ENCODE measurements at places on chromosomes 12 and 14.
A peak's percentile ranks its signal among the peaks of the same experiment; 100 is the strongest.

DNA sequence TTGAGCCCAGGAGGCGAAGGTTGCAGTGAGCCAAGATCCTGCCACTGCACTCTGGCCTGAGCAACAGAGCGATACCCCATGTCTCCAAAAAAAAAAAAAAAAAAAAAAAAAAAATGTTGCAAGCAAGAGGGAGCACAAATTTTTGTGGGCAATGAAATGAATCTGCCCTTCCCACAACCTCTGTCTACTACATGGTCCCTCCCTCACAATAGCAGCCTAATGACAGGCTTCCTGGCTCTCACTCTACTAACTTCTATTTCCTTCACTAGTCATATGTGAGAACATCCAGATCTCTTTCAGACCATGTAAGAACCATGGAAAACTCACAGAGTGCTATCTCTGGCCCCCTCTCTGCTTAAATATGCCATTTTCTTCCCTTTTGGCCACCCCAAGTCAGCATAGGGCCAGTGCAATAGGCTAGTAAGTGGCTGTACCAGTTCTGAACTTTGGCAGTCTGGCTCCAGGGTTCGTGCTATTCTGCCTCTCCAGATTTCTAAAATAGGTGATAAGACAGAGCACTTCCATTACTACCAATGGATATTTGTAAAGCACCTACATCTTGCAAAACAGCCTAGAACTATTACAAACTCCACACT is 7.1 kb downstream of the OSBPL8 start:
- DNase-seq, result no peak

DNA sequence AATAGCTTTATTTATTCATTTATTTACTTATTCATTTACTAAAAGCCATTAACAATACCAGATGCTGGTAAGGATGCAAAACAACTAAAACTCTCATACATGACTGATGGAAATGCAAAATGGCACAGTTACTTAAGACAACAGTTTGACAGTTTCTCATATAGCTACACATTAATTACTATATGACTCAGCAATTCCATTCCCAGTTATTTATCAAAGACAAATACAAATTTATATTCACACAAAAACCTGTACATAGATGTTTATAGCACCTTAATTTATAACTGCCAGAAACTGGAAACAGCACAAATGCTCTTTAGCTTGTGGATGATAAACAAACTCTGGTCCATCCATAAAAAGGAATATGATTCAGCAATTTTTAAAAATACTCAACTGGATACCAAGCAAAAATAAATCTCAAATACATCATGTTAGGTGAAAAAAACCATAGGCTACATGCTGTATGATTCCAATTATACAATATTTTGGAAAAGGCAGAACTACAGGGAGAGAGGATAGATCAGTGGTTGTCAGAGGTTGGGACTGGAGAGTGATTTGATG is 37.9 kb upstream of the ST8SIA1 start:
- peak; percentile 20 for DNase-seq

DNA sequence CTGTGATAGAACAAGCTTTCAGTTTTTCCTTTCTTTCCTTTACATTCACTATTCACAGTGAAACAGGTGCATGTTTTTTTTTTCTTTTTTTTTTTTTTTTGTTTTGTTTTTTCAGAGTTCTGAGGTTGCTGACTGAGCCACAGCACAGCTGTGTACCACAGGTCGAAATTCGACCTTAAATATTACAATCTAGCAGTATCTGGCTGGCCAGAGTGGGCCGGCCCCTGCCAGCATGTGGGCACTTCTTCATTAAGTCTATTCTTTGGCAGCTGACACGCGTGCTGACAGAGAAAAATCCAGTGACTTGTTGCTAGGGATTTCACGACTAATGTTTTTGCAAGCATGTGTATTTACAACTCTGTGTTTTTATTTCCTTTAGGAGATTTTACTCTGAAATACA is 33.9 kb downstream of the FBXO33 start:
- peak; percentile 70 for DNase-seq

GRCh38 chr14:21367582-21368144 is 16.2 kb downstream of the SUPT16H start:
- DNase-seq, result no peak

DNA sequence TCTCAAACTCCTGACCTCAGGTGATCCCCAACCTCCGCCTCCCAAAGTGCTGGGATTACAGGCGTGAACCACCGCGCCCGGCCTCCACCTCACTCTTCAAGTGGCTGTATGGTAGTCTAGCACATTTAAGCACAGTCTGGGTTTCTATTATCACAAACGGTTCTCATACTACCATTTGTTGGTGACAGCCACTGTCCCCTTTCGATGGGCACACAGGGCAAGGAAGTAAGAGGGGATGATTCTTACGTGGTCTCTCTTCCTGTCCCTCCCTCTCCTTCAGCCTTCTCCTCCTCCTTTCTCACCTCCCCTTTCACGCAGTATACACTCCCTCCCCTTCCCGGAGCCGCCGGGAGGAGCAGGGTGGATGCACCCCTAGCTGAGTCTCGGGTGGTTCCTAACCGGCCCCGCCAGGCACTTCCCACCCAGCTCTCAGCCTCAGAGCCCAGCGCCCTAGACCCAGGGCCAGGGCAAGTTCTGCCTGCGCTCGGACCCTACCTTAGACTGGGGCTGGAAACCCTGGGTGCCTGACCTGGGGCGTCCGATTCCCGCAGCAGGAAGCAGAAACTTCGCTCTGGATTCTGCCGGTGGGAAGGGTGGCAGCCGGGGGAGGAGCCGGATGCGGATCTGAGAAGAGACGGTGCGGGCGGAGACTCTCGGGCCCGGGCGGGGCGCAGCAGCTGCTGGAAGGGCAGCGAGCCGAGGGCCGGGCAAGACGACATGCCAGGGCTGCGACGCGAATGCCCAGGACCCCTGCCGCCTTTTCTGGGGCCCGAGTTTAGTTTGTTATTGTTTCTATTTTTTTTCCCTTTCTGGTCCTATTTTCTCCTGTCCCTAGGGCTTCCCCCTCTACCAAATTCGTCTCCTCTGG is at the start of gene TEP1:
TEP1 (minus strand) TSS at position 626 of the 868 bp plus-strand sequence. CDS start 5,062 bp downstream, outside the sequence.
- DNase-seq, result peak; percentile 84

DNA sequence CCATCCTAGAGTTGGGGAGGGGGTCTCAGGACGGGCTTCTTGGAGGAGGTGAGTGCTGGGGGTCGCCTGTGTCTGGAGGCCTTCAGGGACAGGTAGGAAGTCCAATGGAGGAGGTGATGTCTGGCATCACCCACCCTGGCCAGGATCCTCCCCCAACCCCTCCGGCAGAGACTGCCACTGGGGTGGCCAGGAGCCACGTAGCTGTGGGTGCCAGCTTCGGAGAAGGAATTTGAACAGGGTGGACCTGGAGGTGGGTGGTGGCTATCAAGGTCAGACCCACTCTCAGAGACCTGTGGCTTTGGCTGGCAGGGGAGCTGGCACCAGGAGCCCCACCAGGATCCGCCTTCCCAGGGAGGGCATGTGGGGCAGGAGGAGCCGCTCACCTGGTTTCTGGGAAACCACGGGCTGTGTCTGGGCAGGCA is 9.1 kb downstream of the CEP170B start:
- no peak for DNase-seq

DNA sequence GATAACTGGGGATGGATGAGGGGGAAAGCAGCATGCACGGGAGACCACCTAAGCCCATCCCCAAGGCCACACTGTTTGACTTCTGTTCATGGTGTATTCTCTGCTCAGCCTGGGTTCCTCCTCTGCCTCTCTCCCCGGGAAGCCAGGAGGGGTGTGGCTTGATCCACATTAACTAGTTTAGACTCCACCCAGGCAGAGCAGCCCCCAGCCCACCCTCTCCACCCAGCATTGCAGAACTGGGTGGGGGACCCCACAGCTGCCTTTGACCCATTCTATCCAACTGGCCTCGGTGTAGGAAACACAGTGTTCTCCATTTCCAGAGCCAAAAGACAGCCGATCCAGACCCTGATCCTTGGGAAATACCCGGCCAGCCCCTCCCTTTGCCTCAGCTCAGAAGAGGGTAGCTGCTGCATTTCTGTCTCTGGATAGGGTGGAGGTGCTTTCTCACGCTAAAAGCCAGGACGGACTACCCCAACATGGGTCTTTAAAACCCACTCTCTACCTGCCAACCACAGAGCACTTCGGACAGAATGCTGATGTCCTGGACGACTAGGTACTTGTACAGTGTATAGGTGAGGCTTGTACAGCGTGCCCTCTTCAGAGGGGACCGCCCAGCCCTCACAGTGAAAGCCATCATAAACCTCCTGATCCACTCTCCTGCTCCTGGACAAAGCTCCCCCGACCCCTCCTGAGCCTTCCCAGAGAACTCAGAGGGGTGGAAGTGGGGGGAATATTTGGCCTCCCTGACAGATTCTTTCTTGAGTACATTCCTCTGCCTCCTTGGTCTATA is 9.4 kb downstream of the SPRYD3 start:
- no peak for DNase-seq

DNA sequence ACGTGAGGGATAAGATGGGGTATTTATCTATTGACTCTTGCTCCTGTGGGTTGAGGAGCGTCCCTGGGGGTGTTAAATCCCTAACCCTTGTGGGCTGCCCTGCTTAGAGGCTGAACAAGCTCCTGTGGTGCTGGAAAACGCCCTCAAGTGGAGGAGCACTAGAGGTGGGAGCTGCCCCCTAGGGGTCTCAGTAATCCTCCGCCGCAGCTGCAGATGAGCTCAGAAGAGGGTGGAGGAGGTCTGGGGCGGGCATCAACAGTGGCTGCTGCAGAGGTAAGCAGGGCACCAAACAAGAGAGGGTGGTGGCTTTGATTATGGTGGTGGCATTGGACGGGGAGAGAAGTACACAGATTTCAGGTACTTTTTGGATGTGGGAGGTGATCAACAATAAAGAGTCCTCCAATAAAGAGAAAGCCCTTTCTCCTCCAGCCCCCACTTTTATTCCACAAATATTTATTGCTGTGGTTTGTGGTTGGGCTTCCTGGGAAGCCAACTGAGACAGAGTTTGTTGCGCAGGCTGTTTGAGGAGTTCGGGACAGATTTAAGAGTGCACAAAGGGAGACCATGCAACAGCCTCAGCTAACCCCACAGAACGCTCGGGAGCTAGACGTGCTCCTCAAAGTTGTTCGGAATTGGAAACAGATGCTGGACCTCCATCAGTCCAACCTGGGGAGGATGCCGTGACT is 179.9 kb downstream of the ADCK1 start:
- DNase-seq, result no peak

GRCh38 chr12:88113871-88114270 is 28.0 kb downstream of the CEP290 start:
- no peak for DNase-seq

DNA sequence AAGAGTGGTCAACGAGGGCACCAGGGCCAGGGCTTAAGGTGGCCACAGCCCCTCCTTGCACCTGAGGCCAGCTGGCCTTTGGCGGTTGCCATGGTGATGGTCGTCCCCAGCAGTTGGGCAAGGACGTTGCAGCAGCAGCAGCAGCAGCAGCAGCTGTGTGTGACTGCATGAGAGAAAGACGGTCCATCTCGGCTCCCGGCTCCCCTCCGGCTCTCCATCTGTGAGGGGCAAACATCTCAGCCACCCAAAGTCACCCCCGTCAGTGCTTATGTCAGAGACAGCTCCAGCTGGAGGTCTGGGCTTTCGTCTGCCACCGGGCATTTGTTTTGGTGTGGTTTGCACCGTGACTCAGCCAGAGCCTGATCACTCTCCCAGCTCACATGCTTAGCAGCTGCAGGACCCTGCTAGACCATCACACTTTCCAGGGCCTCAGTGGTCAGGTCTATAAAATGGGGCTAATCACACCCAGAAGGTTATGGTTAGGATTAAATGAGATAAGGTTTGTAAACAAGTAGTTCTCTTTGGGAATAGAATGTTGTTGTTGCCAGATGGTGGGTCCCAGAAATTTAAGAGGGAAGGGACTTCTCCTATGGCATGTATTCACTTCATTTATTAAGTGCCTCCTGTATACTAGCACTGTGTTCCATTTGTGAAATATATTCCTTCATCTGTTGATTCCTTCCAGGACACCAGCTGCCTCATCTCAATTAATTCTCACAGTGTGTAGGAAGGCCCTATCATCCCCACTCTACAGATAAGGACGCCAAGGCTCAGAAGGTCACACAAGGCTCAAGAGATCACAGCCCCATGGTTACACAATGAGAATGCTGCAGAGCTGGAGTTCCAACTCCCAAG is 212.6 kb upstream of the LHX5 start:
- DNase-seq, result no peak

- DNase-seq, result no peak
These were observed 29.3 kb downstream of the SLC7A8 start for GRCh38 chr14:23153851-23154796.

DNA sequence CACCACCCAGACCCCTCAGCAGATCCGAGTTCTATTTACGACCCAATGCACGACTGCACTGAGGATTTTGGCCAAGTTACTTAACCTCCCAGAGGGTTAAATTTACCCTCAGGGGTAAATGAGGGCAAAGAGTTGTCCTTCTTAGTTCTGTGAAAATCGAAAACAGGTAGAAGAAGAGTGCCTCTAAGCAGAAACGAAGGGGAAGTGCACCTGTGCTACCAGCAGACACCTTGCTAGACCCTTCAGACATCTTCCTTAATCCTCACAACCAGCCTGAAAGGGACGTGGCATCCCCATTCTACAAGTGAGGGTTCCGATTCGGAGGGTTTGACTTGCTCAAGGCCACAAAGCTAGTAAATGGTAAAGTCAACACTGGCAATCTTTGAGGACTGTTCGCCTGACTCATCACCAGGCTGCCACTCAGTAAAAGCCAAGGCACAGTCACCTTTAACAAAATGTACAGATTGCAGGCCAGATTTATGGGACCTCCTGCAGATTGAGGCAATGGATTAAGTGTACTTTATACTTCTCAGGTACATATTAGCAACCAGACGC is 1.6 kb downstream of the GSG1 start:
- DNase-seq, result peak; percentile 75

DNA sequence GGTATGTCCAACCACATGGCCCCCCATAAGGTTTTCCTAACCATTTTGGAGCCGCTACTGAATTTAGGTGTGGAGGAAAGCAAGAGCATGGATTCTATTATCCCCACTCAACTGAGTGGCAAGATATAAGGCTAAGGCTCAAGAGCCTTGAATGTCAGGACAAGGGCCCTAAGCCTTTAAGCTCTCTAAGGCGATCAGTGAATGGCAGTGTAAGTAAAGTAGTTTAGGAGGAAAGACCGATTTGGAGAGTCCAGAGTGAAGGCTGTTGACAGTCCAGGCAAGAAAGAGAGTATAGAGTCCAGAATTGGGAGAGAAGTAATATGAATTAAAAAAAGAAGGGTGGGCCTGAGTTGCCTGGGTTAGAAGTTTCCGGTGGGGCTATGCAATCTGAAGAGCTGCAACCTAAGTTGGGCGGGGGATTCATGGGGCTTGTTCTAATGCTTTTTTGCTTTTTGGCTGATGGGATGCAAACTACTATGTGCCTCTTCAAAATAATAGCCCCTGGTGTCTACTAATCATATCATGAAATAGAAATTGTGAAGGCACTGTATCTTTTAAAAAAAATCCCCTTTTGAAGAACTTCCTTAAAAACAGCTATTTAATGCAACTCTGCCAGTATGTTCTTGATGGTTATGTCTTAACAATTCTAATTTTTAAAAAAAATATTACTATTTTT is at the start of gene SPIC:
SPIC (plus strand) TSS at position 626 of the 676 bp plus-strand sequence. CDS start 1,569 bp downstream, outside the sequence.
- DNase-seq, result no peak

Measured in NCI-H1417 (cell line).